ENCODE measurements at places on chromosomes 1 and 21.

GRCh38 chr1:117339866-117340700 is 27.2 kb upstream of the MAN1A2 start:
- peak; percentile 33 for DNase-seq

GRCh38 chr1:161864577-161864976 is 98.5 kb downstream of the ATF6 start:
- DNase-seq, result no peak

- DNase-seq, result no peak
Observed at GRCh38 chr1:54012863-54013262, 5.1 kb downstream of the LDLRAD1 start.

DNA sequence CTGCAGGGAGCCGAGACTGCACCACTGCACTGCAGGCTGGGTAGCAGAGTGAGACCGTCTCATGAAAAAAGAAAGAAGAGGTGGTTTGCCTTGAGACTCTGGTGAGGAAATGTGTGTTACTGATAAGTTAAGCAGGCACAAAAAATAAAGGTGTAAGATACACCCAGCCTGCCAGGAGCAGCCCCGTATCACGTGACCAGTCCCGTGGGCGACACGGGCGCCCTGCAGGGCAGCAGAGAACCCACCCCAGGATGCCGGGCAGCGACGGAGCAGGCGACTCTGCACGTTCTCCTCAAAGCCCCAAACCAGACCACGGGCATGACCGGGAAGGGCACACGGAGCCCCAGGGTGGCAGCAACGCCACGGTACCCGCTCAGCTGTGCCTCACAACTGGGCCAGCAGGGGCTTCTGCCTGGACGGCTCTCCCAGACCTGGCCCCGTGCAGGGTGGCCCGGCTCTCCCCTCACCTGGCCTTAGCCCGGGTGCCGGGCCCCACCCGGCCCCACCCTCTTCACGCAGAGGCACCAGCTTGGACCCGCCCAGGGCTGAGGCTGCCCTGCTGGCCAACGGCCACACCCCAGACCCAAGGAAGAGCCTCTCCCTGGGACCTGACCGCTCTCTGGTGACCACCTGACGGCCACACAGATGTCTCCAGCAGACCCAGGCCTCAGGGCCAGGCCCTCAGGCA is 8.1 kb upstream of the TNFRSF4 start:
- DNase-seq, result no peak

- DNase-seq, result no peak
Observed at GRCh38 chr1:103783944-103784377, 34.3 kb downstream of the AMY1C start.

- DNase-seq, result no peak
Observed at GRCh38 chr1:202133001-202133400, 10.3 kb downstream of the GPR37L1 start.

DNA sequence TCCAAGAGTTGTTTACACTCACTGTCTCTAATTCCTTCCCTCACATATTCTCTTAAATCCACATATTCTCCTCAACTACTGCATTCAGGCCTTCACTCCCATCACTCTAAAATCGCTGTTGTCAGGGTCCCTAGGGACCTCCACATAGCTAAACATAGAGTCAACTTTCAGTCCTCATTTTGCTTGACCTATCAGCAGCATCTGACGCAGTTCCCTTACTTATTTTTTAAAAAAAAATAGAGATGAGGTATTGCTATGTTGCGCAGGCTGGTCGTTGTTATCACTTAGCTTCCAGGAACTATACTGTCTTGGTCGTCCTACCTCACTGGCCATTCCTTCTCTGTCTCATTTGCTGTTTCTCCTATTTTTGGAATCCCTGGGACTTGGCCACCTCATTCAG is 11.7 kb upstream of the PLEKHO1 start:
- DNase-seq, result no peak

- DNase-seq, result no peak
Observed at GRCh38 chr1:234022302-234022701, 117.8 kb downstream of the SLC35F3 start.

DNA sequence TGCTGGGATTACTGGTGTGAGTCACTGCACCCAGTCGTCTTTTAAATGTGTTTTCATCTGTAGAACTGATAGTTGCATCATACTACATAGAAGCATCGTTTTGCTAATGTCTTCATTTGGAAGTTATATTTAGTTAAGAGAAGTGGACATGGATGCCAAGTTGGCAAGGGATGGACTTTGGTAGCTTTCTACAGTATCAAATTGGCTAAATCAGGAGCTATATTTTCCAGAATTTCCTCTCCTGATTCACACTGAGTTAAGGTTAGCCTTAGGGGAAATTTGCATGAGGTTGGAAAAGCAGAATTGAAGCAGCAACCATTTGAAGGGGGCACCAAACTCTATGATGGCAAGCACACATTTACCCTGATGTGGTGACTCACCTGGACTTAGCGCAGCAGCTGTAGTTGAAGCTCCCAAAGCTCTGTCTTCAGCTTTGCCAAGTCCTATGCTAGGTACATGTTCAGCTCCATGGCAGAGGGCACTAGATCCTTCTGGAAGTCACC is 43.9 kb downstream of the DUSP10 start:
- no peak for DNase-seq

- no peak for DNase-seq
Observed at GRCh38 chr1:100347009-100347966, 5.0 kb upstream of the CDC14A start.

GRCh38 chr1:9443913-9444445 is 95.3 kb upstream of the SLC25A33 start:
- no peak for DNase-seq

- DNase-seq, result no peak
Observed at GRCh38 chr1:11379851-11380250, 99.1 kb upstream of the DISP3 start.

DNA sequence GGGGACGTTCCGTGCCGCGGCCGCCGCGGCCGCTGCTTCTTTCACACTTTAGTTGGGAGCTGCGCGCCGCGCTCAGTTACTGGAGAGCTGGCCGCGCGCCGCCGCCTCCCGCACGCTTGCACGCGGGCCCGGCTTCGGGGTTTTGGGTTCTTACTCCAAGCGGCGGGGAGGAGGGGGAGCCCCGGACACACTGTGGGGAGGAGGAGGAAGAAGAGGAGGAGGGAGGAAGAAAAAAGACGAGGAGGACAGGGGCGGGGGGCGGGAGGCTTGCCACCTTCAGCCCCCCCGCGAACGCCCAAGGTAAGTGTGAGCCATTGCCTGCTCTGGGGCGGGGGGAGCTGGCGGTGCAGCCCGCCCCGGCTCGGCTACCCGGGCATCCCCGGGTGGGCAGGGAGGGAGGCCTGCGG is 243 bp downstream of the C1orf21 start:
- no peak for DNase-seq

GRCh38 chr1:34073028-34073695 is 91.9 kb downstream of the CSMD2 start:
- DNase-seq, result no peak

- DNase-seq, result no peak
Observed at GRCh38 chr21:33608559-33608958, 20.1 kb upstream of the DONSON start.

DNA sequence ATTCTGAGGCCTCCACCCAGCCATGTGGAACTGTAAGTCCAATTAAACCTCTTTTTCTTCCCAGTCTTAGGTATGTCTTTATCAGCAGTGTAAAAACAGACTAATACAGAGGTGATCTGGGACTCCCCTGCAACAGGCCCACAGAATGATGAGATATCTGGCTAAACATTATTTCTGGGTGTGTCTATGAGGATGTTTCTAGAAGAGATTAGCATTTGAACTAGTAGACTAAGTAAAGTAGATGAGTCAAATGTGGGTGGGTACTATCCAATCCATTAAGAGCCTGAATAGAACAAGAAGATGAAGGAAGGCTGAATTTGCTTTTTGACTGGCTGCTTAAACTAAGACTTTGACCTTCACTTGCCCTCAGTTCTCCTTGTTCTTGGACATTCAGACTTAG is 396.5 kb upstream of the LRRC7 start:
- no peak for DNase-seq

GRCh38 chr1:37561133-37562132 is 4.7 kb downstream of the DNALI1 start:
- DNase-seq, result peak; percentile 5

DNA sequence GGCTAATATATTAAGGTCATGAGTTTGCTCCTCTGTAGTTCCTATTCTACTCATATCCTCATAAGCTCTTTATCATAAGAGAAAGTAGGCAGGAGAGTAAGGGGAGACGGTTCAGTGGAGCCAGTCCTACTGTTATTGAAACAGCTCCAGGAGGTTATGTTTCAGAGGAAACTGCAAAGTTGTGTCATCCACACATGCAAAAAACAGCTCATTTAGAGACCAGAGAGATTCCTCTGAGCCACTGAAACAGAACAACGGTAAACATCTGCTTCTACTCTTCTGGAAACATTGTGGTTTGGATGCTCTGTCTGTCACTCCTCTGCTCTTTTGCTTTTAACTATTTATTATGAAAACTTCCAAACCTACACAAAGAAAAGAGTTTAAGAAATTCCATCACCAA is 66.3 kb upstream of the PPP2R5A start:
- DNase-seq, result no peak

DNA sequence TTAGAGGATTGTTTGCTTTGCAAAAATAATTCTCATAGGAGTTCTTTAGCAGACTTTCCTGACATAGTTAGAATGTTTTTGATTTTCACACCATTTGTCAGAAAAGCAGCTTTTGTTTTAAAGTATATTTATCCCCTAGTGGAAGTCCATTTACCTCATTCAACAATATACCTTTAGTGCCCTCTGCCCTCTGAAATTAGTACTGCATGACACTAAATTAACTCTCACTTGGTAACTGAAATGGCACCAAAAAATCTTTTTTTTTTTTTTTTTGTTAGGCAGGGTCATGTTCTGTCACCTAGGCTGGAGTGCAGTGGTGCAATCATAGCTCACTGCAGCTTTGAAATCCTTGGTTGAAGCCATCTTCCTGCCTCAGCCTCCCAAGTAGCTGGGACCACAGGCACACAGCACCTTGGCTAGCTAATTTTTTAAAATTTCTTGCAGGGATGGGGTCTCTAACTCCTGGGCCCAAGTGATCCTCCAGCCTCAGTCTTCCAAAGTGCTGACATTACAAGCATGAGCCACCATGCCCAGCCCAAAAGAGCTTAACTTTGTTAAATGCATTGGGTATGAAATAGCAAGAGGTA is 13.6 kb downstream of the LRRC42 start:
- peak; percentile 64 for DNase-seq

- DNase-seq, result no peak
Observed at GRCh38 chr21:43825242-43825935, 36.0 kb downstream of the RRP1 start.

GRCh38 chr1:64550946-64551605 is 81.1 kb downstream of the CACHD1 start:
- no peak for DNase-seq

DNA sequence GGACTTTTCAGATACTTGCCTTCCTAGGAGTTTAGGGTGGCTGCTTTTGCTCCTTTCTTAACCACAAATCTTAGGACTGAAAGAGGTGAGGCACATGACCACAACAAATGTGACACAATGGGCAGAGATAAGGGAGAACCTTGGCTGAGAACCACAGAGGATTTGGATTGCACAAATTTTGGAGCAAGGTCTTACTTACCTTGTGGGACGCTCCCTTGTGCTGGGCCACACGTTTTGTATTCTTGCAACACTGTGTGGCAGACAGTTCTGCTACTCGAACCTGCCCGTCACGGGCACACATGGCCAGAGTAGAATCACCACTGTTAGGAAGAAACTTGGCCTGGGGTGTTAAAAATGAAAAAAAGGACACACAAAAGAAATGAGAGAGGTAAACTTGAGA is 23.9 kb downstream of the DCAF8 start:
- DNase-seq, result no peak

DNA sequence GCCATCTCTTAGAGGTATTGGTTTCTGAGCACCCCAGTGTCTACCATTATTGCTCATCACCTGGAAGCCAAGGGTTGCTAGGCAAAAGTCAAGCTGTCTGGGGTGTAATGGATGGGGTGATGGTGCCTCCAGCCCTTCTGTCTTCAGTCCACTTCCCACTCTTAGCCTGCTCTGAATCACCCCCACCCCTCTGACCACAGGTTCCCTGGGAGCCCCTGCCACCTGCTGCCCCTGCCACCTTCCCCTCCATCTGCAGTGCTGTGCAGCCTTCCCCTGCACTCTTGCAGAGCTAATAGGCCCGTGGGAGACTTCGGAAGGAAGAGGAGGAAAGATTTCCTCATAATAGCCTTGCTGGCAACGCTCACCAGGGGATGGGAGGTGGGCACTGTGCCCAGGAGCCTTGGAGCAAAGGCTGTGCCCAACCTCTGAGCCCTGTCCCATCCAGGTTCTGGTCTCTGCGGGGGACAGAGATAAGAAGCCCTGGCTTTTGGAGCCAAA is 35.5 kb downstream of the CAPN2 start:
- DNase-seq, result no peak

- DNase-seq, result no peak
Observed at GRCh38 chr1:209877087-209877764, 49.5 kb downstream of the UTP25 start.

DNA sequence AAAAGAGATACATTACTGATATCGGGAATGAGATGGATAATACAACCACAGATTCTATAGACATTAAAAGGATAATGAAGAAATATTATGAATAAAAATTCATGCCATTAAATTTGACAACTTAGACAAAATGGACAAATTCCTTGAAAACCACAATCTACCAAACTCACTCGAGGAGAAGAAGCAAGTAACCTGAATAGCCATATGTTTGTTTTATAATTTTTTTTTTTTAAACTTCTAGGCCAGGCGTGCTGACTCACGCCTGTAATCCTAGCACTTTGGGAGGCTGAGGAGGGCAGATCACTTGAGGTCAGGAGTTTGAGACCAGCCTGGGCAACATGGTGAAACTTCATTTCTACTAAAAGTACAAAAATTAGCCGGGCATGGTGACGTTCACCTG is 327.9 kb downstream of the VAV3 start:
- no peak for DNase-seq

- no peak for DNase-seq
Observed at GRCh38 chr1:17136145-17136544, 16.9 kb upstream of the PADI2 start.

- no peak for DNase-seq
Observed at GRCh38 chr1:214715126-214715525, 112.1 kb downstream of the CENPF start.

GRCh38 chr1:143699731-143700130 is 272.1 kb downstream of the FAM72C start:
- DNase-seq, result no peak

DNA sequence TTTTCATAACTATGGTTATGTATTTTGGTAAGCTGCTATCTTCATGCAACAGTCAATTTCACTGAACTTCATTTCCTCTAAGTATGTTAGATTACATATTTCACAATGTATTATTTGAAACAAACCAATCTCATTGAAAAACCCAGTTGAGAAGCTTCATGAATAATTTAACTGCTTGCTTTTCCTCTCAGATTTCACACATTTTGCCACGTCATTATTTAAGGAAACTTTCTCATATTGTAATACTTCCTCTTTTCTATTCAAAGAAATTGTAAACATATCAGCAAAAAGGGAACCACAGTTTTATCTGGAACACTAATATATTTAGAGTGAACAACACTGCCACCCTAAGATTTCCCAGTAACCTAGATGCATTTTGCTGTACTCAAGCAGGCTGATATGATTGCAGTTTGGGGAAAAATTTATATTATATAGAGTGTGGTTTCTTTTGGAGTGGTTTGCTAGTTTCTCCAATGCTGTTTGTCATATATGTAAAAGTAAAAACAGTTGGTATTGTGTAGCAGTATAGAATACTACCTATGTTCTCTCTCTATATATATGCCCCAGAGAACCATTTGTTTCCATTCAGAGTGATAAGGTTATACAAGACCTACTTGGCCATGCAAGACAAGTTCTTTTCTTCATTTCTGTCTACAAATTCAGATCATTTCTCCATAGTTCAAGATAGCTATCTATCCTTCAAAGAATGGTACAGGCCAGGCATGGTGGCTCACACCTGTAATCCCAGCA is 28.4 kb upstream of the AHCTF1 start:
- DNase-seq, result peak; percentile 20
